Endodermal cell (in vitro differentiated cells): ENCODE measurements at places on chromosomes 3 and 15. TPM values are rescaled to one million over a fixed set of nuclear protein-coding genes. Genes with fewer than 3 reads are reported as not detected.

GRCh38 chr3:3086239-3086638, 23.9 kb downstream of the IL5RA start:
- no peak for DNase-seq

GRCh38 chr15:36659917-36660316, 80.5 kb downstream of the CDIN1 start:
- DNase-seq, result no peak

DNA sequence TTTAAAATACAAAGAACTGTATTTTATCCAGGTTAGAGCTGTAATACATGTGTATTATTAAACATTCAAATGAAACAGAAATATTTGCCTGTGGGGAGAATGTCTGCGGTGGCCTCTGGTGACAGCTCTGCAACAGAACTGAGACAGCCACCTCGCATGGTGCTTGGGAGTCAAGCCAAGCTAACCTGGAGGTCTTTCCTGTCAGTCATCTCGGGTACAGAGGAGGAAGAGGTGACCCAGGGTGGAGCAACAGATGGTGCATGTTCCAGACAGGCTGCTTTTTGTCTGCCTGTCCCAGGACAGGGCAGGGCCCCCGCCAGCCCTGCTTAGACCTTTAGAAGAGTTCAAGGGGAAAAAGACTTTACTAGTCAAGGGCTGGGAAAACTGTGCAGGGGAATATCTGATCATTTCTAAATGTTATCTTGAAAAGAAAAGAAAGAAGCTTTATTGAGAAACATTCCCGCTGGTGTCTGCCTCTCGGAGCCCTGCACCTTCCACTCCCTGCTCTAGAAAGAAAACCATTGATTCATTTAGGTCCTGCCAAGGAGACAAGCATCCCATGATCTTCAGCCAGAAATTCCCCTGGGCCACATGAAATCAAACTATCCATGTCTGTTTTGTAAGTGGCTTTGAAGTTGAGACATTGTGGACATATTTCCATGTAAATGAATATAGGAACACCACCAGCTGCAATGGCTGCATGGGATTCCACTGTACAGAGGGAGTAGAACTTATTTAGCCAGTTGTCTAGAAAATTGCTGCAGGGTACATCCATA, 5.5 kb upstream of the NR2E3 start:
- DNase-seq, result no peak

DNA sequence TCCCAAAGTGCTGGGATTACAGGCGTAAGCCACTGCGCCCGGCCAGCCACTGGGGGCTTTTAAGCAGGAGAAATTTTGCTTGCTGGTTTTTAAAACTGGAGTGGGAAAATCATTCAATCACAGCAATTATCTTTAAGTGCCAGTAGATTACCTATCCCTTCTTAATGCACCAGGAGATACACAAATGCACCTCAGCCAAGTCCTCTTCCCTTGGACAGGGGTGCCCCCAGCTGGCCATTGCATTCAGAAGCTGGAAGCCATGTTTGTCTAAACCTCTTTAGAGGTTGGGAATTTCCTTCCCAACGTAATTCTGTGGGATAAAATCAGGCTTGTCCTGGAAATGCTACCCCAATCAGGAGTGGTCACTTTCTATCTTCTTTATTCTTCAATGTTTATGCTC, 26.6 kb downstream of the MIX23 start:
- peak; percentile 83 for DNase-seq

- DNase-seq, result no peak
These were observed 320.7 kb upstream of the GOLIM4 start for GRCh38 chr3:168416446-168416845.

DNA sequence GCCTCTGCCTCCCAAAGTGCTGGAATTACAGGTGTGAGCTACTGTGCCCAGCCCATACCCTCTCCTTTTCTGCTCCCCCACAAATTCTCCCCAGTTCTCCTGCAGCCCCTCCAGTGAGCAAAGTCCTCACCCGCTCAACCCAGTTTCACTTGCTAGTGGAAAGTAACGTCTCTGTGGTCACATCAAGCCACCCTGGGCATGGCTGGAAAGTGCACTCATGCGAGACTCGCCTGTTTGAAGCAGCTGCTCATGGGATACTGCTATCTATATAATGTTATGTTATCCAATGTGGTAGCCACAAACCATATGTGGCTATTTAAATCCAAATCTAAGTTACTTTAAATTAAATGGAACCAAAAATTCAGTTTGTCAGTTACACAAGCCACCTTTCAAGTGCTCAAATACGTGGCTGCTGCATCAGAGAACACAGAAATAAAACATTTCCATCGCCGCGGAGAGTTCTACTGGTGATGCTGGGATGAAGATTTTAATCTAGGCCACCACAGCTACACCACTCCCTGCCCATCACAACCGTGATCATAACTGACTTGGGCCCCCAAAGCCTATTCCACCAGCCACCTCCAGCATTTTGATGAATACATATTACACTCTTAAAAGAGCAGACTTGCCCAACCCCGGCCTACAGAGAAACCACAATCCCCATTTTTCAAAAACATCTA, 119.4 kb downstream of the LIPC start:
- DNase-seq, result peak; percentile 24

DNA sequence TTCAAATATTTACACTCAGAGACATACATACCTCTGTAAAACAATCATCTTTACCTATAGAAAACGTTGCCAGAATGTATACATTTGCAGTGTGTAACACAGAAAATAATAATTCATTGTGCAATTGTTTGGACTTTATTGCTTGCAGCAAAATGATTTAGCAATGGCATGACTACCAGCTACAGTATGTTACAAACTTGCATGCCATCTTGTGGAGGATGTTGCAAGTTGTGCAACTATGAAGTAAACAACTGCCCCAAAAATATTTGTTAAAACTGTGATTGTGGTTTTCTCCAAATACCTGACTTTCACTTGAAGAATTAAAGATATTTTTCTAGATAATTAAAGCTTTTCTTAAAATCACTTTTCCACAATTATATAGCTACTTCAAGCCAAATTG, 27.1 kb upstream of the C3orf49 start:
- DNase-seq, result no peak

GRCh38 chr3:130424837-130425236, 79.4 kb downstream of the COL6A5 start:
- no peak for DNase-seq

DNA sequence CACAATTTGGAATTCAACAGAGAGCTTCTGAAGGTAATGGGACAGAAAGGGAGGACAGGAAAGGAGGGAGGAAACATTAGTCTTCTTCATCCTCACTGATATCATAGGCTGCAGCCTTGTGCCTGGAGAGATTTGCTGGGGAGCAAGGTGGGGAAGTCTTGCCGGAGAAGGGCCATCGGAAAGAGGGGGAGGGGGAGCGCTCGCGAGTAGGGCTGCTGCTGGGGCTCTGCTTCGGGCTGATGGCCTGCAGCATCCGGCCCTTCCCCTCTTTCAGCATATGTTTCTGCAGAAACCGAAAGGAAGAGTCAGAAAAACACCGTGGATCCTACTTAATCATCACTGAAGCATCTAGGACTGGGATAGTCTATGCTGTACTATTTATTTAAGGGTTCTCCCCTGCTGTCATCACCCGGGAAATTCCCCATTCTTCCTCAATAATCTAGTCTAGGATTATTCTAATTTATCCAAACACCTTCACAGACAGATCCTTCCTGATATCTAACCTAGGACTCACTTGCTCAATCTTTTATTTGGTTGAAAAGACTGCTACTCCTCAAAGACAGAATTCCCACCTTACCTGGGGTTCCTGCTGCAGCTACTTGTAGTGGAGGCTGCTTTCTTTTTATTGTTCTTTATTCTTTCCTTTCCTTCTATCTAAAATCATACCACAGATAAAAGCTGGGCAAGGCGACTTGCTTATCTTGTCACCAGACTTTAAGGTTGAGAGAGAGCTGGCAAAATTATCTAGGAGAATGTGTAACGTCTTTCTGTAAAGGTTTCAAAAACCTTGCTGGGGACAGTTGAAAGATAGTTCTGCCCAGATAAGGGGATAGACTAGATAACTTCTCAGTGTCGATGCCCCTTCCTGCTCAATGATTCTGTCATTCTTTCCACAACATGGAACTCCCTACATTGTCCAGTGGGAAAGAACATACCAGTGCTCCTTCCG, 22.6 kb downstream of the SLC51A start:
- no peak for DNase-seq

- DNase-seq, result no peak
These were observed 949.4 kb downstream of the ROBO1 start for GRCh38 chr3:78818161-78818985.

- no peak for DNase-seq
These were observed 59.8 kb downstream of the PIK3R4 start for GRCh38 chr3:130686833-130687232.

The TMEM108 gene
- total RNA-seq, result 7.9 to 8.8 TPM (median 7.9 TPM) in 3 replicates

- no peak for DNase-seq
These were observed 143.8 kb downstream of the GMNC start for GRCh38 chr3:190718671-190719070.

The AGBL1 gene
- 0.11 TPM in 1 of 3 replicates, not detected in the others for total RNA-seq

- no peak for DNase-seq
These were observed 191.3 kb downstream of the PDE8A start for GRCh38 chr15:85172846-85173490.

DNA sequence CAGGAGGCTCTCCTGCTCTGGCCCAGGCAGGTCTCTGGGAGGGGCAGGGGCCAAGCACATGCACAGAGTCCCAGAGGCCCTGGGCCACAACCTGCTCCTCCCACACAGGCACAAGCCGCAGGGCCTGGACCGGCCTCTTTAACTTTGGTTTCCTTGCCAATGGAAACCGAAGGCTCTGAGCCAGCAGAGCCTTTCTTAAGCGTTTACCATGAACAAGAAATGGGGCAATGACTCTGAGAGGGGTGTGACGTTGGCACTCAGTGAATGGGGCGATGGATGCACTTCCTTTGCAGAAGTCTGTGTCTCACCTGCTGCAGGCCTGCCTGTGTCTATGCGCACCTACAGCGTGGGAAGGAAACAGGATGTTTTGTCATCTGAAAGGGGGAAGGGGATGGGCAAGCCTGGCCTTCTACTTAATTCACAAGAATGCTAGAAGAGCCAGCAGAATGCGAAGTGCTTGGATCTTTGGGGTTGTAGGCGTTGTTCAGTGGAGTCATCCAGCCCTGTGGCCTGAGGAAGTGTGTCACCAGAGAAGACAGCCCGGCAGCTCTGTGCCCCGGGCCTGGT, 41.8 kb downstream of the IFT122 start:
- DNase-seq, result peak; percentile 61

DNA sequence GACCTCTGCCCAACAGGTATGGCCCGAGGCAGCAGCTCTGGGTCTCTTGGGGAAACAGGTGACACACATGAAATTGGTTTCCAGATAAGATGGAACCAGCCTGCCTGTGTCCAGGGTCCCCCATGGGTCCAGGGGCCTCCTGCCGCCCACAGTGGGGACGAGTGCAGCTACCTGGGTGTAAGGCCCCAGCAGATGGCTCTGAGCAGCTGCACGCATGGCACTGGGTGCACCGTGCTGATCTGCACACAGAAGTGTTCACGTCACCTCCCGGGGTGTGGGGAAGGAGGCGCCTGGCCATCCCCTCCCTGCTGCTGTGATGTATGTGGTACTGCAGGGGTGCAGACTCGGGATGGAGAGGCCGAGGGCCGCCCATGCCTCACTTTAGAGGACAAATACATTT, 63.6 kb downstream of the NIPA2 start:
- DNase-seq, result no peak

The MESP2 gene
- total RNA-seq, result 0.20 and 0.22 TPM in 2 replicates

GRCh38 chr3:1381647-1382036, 288.8 kb downstream of the CNTN6 start:
- DNase-seq, result no peak

- DNase-seq, result no peak
These were observed 86.2 kb downstream of the TGFBR2 start for GRCh38 chr3:30692498-30693130.
